ENCODE measurements at places on chromosomes 3 and 15.

DNA sequence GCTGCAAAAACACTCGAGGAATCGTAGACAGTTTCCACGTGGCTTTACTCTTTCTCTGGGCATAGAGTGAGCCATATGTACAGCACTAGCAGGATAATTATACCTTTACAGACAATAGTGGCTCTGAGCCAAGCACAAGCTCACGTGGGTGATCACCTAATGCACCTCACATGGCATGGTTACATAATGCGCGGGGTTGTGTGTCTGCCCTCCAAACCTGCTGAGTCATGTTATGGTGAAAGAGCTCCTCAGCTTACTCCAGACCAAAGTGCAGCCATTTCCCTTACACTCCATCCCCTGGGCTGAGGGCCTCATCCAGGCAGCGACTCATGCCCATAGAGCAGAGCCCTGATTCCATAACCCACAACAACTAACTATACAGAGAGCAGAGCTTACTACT is 1458.4 kb upstream of the CADM2 start:
- DNase-seq, result no peak

- DNase-seq, result no peak
Observed at GRCh38 chr15:69417581-69417980, 3.4 kb downstream of the KIF23 start.

GRCh38 chr15:86623236-86623635 is 543.6 kb downstream of the AGBL1 start:
- no peak for DNase-seq

GRCh38 chr15:36982430-36982829 is 117.9 kb downstream of the MEIS2 start:
- DNase-seq, result no peak

DNA sequence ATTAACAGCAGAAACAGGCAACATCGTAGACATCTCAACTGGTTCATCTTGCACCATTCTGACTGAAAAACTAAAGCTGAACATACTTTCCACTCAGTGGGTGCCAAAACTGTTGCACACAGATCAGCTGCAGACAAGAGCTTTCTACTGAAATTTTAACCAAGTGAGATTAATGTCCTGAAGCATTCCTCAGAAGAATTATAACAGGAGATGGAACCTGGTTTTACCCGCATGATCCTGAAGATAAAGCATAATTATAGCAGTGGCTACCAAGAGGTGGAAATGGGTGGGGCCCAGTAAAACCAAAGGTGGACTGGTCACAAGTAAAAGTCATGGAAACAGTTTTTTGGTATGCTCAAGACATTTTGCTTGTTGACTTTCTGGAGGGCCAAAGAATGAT is 858.8 kb downstream of the FHIT start:
- no peak for DNase-seq

DNA sequence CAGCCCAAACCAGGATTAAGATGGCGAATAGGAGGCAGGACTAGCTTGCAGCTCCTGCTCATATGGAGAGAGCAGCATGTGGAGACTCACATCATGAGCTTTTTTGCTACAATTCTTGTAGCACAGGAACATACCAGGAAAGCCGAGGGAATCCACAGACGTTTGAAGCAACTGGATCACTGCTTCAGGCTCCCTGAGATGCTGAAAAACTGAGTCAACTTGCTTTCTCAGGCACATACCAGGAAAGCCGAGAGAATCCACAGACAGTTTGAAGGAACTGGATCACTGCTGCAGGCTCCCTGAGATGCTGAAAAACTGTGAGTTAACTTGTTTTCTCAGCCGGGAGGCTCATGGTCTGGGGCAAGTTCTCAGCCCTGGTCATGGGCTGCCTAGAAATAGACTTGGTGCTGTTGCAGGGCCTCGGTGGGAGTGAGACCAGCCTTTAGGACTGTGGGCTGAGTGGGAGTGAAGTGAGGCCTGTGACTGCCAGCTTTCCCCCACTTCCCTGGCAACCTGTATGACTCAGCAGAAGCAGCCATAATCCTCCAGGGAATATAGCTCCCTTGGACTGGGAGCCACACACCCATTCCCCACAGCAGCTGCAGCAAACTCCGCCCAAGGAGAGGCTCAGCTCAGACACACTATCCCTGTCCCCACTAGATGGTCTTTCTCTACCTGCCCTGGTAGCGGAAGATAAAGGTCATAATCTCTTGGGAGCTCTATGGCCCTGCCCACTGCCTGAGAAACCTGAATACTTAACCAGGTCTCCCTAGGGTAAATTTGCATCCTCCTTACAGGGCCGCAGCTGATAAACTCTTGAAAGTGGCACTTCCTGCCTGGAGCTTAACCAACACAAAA is 51.9 kb upstream of the PFN2 start:
- no peak for DNase-seq

- no peak for DNase-seq
Observed at GRCh38 chr15:52349052-52349700, 53.6 kb upstream of the MYO5C start.

GRCh38 chr15:96187341-96188305 is 142.9 kb upstream of the NR2F2 start:
- no peak for DNase-seq

DNA sequence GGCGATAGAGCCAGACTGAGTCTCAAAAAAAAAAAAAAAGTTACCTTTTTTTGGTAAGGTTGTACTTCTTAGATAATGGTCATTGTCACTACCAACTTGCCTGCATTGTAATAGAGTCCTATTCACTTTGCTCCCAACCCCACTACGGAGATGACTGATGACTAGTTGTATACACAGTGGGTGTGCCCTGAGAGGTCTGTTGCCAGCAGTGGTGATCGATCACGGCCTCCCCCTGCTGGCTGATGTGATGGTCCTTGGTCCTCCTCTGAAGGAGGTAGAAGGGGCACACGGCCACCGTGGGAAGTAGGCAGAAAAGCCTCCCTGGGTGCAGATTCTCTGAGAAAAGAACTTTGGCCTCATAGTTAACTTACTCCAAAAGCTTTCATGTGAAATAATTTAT is 10.7 kb downstream of the GCNT3 start:
- no peak for DNase-seq

GRCh38 chr3:153410517-153410916 is 248.5 kb downstream of the RAP2B start:
- no peak for DNase-seq

DNA sequence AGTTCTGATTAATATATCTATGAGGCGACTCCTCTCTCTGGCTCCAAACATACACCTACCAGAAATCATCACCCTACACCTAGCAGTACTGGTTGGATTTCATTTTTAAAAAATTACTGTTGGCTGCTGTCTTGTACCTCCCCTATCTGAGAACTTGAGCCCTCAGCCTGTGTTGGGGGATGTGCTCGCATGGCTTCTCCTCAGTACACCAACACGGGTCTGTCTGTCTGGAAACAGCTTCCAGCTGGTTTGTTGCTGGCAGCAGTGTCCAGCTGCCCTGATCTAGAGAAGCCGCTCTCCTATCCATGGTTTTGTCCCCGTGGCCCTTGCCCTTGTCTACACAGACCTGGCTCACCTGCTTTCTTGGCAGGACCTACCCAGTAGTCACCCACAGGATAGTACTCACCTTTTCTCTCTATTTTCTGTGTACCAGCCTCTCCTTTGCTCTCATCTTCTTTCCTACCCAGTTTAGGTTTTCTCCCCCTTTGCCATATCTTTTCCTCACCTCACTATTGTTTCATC is 43.2 kb upstream of the NEDD4 start:
- no peak for DNase-seq

DNA sequence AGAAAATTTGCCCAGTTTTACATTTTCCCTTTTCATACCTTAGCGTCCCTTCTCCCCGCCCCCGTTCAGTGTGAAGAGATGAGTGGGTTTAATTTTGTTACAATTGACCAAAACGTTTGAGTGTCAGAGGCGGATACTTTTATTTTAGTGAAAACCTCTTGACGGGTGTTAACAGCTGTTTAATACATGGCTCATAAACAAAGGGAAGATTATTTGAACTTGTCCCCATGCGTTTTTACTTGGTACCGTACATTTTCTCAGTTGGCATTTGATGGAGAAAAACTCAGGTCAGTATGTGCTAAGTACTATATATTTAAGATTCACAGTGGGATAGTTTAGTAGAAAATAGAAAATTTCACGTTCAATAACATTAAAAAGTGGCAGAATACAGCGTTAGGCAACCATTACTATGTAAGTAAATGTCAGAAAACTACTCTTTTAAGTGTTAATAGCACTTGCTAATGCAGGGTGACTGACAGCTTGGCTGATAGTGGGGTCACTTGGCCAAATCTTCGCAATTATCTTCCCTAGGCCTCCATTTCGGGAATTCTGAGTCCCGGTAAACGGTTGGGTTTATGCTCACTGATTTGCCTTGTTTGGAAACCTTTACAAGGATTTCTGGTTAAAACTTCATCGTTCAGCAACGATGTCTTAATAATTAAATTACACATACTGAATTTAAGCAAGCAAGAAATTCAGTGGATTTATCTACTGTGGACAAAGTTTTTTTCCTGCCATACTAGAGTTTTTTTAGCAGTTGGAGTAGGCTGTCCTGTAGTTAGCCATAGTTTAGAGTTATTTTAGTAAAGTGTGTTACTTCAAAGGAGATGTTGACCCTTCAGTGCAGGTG is 4.8 kb downstream of the CHD2 start:
- no peak for DNase-seq

DNA sequence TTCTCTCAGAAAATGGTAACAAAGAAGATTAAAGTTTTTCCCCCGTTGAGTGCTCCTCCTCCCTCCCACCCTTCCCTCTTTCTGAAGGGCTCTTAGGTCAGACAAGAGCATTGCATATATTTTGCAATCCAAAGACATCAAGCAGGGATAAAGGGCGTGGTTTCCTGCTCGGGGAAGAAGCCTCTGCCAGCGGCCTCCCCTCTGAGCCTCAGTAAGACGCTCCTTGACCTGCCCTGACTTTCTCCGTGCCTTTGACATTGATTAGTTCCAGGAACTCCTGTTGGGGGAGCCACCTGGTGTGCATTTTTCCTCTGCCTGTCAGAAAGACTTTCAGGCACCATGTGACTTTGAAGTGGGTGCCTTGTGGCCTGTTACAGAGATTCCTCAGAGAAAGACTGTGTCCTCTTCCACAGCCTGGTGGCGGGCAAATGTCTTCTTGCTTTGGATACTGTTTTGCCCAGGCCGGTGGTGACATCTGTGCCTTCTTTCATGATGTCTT is 87.2 kb upstream of the TBL1XR1 start:
- no peak for DNase-seq

DNA sequence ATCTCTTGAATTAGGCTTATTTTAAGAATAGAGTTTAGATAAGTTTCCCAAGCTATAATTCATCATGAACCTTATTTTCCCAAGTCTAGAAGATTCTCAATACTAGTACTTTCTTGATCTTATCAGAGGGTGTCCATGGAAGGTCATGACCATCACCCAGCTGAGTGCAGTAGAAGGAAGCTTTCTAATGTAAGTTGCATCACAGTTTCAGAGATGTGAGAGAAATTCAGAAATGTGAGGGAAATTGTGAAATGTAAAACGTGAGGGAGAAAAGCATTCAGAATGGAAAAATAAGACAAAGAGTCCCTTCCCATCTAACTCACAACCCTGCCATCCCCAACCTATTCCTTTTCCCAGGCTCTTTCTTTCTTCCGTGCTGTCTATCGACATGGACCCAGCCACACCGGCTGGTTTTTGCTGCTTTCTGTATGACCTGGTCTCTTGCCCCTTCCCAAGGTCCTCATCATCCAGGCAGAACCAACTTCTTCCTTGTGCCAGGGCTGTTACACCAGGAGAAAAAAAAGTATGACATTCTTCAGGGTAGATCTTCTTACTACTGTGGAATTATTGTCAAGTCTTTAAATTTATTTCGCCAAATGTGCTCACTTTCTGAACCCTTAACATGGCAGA is 6.7 kb downstream of the CAPN3 start:
- DNase-seq, result no peak

DNA sequence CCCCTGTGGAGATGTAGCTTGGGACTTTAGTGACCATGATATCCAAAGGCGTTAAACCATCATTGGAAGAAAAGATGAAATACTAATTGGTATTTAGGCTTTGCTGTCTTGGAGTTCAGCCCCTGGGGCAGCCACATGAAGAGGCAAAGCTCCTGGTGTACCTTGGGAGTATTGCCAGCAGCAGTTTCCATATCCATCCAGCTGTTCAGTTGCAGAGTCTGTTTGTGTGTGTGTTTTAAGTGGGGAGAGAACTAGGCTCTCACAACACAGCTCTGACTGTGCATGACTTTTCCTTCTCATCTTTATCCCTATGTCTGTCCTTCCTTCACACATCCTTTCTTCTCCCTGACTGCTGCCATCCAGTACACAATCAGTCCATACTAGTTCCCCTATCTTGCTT is 98.9 kb downstream of the CDIN1 start:
- DNase-seq, result no peak

DNA sequence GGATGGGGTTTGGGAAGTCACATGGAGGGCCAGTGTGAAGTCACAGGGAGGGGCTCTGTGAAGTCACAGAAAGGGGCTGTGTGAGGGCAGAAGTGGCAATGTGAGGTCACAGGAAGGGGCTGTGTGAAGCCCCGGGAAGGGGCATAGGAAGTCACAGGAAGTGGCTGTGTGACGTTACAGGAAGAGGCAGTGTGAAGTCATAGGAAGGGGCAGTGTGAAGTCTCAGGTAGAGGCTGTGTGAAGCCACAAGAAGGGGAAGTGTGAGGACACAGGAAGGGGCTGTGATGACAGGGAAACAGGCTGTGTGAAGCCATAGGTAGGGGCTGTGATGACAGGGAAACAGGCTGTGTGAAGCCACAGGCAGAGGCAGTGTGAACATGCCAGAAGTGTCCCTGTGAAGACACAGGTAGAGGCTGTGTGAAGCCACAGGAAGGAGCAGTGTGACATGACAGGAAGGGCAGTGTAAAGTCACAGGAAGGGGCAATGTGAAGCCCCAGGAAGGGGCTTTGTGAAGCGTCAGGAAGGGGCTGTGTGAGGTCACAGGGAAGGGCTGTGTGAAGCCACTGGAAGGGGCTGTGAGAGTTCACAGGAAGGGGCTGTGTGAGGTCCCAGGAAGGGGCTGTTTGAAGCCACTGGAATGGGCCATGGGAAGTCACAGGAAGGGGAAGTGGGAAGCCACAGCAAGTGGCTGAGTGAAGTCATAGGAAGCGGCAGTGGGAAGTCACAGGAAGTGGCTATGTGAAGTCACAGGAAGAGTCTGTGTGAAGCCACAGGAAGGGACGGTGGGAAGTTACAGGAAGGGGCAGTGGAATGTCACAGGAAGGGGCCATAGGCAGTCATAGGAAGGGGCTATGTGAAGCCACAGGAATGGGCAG is 37.1 kb downstream of the GASK1A start:
- DNase-seq, result no peak

- no peak for DNase-seq
Observed at GRCh38 chr3:127299276-127299675, 11.4 kb upstream of the PRR20G start.

- DNase-seq, result no peak
Observed at GRCh38 chr3:114450008-114450596, 156.3 kb downstream of the TIGIT start.

DNA sequence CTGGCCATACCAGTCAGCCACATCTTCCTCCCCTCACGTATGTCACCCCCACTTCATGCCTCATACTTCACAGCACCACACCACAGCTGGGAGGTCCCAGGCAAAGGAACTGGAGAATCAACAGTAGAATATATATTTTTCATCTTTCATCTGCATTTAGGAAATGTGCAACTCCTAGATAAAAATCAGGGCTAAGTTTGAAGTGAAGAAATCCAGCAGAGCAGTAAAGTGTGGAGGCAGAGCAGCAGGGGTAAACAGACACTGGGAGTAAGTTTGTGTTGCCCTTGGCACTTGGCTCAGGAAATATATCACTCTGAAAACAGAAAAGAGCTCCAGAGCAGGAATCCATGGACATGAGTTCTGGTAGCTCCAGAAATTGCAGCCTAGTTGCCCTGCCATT is 2.8 kb upstream of the HERC1 start:
- no peak for DNase-seq

- no peak for DNase-seq
Observed at GRCh38 chr3:154943981-154944380, 136.1 kb upstream of the MME start.

All from neuronal stem cell (in vitro differentiated cells).